Thymus (tissue), 14 donors: ENCODE measurements at places on chromosomes 11 and 22. TPM values are rescaled to one million over a fixed set of nuclear protein-coding genes. Genes with fewer than 3 reads are reported as not detected.

GRCh38 chr11:92269021-92269420 is 44.4 kb downstream of the FAT3 start:
- no peak overlapping the region for H3K4me3 ChIP-seq
- no peaks in the 10 kb centered on the region for H3K36me3 ChIP-seq
- DNase-seq = no peak
- H3K4me1 ChIP-seq = no peaks in the 10 kb centered on the region
- H3K27me3 ChIP-seq = no peaks in the 10 kb centered on the region

MGAT3 gene
- 1.6 TPM for total RNA-seq

ARHGAP8 gene
- 1.5 TPM for total RNA-seq

TMEM45B gene
- total RNA-seq = 0.38 TPM
